ENCODE measurements at places on chromosomes 11 and 22. TPM values are rescaled to one million over a fixed set of nuclear protein-coding genes. Genes with fewer than 3 reads are reported as not detected.

GRCh38 chr11:12721816-12722604 is 47.8 kb downstream of the TEAD1 start:
- no peaks in the 10 kb centered on the region for H3K36me3 ChIP-seq
- no peak for DNase-seq
- H3K4me1 ChIP-seq = peaks cover 57% of the 10 kb centered on the region
- no peak overlapping the region for H3K27ac ChIP-seq
- H3K4me3 ChIP-seq = no peak overlapping the region

- H3K4me1 ChIP-seq = peaks cover 14% of the 10 kb centered on the region
- no peaks in the 10 kb centered on the region for H3K27me3 ChIP-seq
- no peak for DNase-seq
- H3K36me3 ChIP-seq = peaks cover 61% of the 10 kb centered on the region
Observed at GRCh38 chr22:40324468-40325305, 21.6 kb upstream of the ADSL start.

- no peak overlapping the region for H3K4me3 ChIP-seq
- H3K4me1 ChIP-seq = no peaks in the 10 kb centered on the region
- no peak overlapping the region for H3K27ac ChIP-seq
- DNase-seq = no peak
Observed at GRCh38 chr22:24834845-24835570, 29.0 kb downstream of the SGSM1 start.

FANCF gene
- total RNA-seq = 4.6 TPM

- H3K27ac ChIP-seq = no peak overlapping the region
- DNase-seq = no peak
- H3K4me3 ChIP-seq = no peak overlapping the region
- no peaks in the 10 kb centered on the region for H3K4me1 ChIP-seq
- no peaks in the 10 kb centered on the region for H3K27me3 ChIP-seq
- H3K36me3 ChIP-seq = no peaks in the 10 kb centered on the region
Observed at GRCh38 chr11:17865765-17866428, 131.3 kb downstream of the KCNC1 start.

GRCh38 chr11:78341841-78342240 is 75.8 kb downstream of the GAB2 start:
- H3K36me3 ChIP-seq = no peaks in the 10 kb centered on the region
- no peaks in the 10 kb centered on the region for H3K4me1 ChIP-seq
- no peak overlapping the region for H3K4me3 ChIP-seq
- DNase-seq = no peak
- H3K27ac ChIP-seq = no peak overlapping the region
- H3K27me3 ChIP-seq = no peaks in the 10 kb centered on the region

GRCh38 chr22:22935546-22936157 is 48.0 kb downstream of the IGLL5 start:
- H3K4me3 ChIP-seq = no peak overlapping the region
- DNase-seq = no peak
- H3K36me3 ChIP-seq = no peaks in the 10 kb centered on the region
- no peak overlapping the region for H3K27ac ChIP-seq
- H3K4me1 ChIP-seq = no peaks in the 10 kb centered on the region
- H3K27me3 ChIP-seq = no peaks in the 10 kb centered on the region

DNA sequence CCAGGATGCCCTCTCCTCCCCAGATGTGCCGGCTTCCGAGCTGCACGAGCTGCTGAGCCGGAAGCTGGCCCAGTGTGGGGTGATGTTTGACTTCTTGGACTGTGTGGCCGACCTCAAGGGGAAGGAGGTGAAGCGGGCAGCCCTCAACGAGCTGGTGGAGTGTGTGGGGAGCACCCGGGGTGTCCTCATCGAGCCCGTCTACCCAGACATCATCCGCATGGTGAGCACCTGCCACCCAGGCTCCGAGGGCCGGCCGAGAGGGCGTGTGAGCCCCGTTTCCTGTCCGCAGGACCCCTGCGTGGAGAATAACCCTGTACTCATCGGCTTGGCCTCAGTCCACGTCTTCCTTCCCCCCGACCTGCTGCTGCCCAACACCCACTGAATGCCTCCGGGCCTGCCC is 2.2 kb downstream of the PPP2R5B start:
- peaks cover 25% of the 10 kb centered on the region for H3K4me1 ChIP-seq
- DNase-seq = no peak
- no peak overlapping the region for H3K27ac ChIP-seq
- H3K4me3 ChIP-seq = no peak overlapping the region
- no peaks in the 10 kb centered on the region for H3K27me3 ChIP-seq

ARVCF gene
- total RNA-seq = 42.1 TPM
